NCI-H226 (cell line): ENCODE measurements at places on chromosomes 2 and 18.

DNA sequence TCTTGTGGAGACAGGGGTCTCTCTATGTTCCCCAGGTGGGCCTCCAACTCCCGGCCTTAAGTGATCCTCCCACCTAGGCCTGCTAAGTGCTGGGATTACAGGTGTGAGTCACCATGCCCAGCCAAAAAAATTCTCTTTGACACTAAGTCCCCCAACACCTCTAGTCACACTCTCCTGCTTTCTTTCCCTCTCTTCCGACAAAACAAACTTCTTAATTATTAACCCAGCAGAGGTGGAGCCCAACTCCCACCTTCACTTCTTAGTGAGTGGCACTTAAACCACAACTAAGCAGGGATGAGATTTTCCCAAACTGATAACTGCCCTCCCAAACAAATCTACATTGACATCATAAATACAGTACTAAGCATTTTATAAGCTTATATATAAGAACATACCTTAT lies 60.5 kb upstream of the PMAIP1 start:
- no peak for DNase-seq

DNA sequence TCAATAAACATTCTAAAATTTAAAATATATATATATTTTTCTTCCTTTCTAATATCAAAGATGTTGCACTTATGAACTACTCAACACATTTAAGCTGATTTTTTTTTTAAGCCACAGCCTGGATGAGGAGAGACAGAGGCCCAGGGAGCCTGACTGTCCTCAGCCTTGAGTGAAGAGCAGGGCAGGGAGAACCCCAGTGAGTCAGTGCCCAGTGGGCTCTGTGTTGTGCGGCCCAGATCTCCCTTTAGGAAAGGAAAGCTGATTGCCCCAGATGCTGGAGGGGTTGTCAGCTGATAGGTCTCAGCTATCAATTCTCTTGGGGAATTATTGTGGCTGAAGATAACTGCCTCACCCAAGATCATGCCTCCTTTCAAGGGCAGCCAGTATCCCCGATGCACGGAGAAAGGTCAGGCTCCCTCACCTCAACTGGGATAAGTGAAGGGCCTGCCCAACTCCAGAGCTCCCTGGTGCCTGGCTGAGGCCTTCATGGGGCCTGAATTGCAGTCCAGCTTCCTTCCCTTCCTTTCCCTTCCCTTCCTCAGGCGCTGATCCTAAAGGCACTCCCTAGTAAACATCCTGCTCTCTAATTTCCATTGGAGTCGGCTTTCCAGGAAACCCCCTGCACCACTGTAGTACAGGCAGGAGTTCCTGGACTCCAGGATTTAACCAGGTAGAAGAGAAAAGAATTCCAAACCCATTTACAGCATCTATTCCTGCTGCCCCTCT lies 106.9 kb upstream of the ATL2 start:
- DNase-seq = no peak

GRCh38 chr2:65465857-65466256 lies 33.5 kb upstream of the SPRED2 start:
- no peak for DNase-seq

DNA sequence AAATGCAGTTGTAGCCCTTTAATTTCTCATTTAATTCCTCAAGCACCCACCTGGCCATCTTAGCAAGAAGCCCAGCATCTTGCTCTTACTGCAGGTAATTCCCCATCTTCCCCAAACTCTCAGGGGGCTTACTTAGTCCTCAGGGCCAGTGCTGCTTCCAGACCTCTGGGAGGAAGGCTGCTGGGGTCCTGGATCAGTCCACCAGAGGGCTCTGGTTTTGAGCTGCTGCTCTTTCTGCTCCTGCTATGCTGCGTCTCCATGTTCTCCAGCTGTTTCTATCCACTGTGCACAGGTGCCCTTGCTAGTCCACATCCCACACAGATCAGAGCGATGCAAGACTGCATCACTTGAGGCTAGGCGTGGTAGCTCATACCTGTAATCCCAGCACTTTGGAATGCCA lies 34.5 kb upstream of the TMEM87B start:
- no peak for DNase-seq

- no peak for DNase-seq
Measured at GRCh38 chr2:128633501-128633900, 314.8 kb upstream of the HS6ST1 start.

GRCh38 chr2:238240757-238241711 lies 1.2 kb upstream of the HES6 start:
- DNase-seq = peak; percentile 25

DNA sequence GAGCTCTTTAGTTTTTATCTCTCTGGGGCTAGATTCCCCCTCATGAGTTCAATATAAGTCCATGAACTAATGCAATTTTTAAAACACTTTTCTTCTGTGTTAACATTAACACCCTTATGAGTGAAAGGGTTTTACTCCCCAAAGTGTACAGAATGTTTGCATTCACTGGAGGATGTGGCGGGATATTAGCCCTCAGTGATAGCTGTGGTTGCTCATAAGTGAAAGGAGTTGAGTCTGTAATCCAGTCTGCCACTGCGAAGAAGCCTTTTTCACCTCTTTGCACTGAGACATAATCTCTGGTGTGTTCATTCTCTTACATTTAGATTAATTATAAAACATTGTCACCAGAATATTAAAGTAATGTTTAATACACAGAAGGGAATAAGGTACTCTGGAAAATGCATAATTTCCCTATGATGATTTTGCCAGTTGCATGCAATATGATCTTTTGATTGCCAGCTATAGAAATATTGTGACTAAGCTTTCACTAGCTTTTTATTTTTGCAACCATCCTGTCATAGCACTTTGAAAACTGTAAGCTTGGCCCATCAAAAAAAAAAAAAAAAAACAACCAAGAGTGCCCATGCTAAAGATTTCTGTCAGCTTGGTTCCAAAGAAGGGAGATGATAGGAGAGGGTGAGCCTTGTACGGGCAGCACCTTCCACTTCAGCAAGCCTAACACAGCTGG lies 113.2 kb downstream of the BCL11A start:
- no peak for DNase-seq

GRCh38 chr2:200689115-200689514 lies 103.3 kb downstream of the AOX1 start:
- no peak for DNase-seq

GRCh38 chr2:27123302-27124150 lies at the start of gene ABHD1:
Gene ABHD1 (plus strand): TSS chr2:27123815. CDS start chr2:27123949, 134 bp downstream.
- DNase-seq = no peak
